Spinal cord (tissue), 10 donors: ENCODE measurements at places on chromosomes 11 and 22. TPM values are rescaled to one million over a fixed set of nuclear protein-coding genes. Genes with fewer than 3 reads are reported as not detected.

Gene MEI1
- total RNA-seq: 1.5 TPM

Gene PRODH
- total RNA-seq: 14.4 TPM

Gene BDNF
- total RNA-seq: 3.5 TPM

Gene OR52H1
- 0.40 TPM for total RNA-seq

Gene LTBP3
- total RNA-seq: 47.5 TPM

Gene SCN2B
- total RNA-seq: 24.6 TPM

Gene HIRA
- 18.6 TPM for total RNA-seq

Gene APOA4
- total RNA-seq: not detected

Gene KLHDC7B
- 0.06 TPM for total RNA-seq

Gene MMP8
- 14.5 TPM for total RNA-seq

Gene PLET1
- not detected for total RNA-seq

Gene BTG4
- 0.39 TPM for total RNA-seq

Gene ELMOD1
- total RNA-seq: 102 TPM

Gene GGT5
- total RNA-seq: 2.9 TPM

Gene INPP5J
- 3.5 TPM for total RNA-seq

Gene PTPN5
- total RNA-seq: 18.0 TPM

Gene PARVB
- total RNA-seq: 9.7 TPM

Gene GP1BB
- 5.3 TPM for total RNA-seq

Gene ADAMTS8
- total RNA-seq: 1.7 TPM

Gene RTL10
- total RNA-seq: 14.8 TPM

Gene KRTAP5-2
- not detected for total RNA-seq

Gene CEP57
- 72.3 TPM for total RNA-seq

Gene SEPTIN3
- 89.2 TPM for total RNA-seq

Gene OR5B21
- total RNA-seq: not detected

Gene LIF
- total RNA-seq: 0.20 TPM

Gene OR56A4
- total RNA-seq: not detected

Gene APOA1
- total RNA-seq: 9.1 TPM

Gene SLC5A12
- total RNA-seq: 0.28 TPM

Gene LDHAL6A
- 0.06 TPM for total RNA-seq

Gene TSSK2
- total RNA-seq: not detected

Gene POTEH
- total RNA-seq: not detected

Gene ACR
- 0.17 TPM for total RNA-seq

Gene RAB38
- 4.7 TPM for total RNA-seq

Gene TESMIN
- total RNA-seq: 4.7 TPM

Gene TRPC6
- total RNA-seq: 6.1 TPM

Gene HEPN1
- total RNA-seq: not detected

Gene CRYBB3
- total RNA-seq: 0.28 TPM

Gene CSTF3
- total RNA-seq: 24.3 TPM

Gene OR52I2
- total RNA-seq: not detected

Gene MUC2
- not detected for total RNA-seq

Gene OR51E2
- 0.39 TPM for total RNA-seq

Gene KIF18A
- total RNA-seq: 8.5 TPM

Gene C1QTNF5
- total RNA-seq: 13.4 TPM

Gene MUC6
- not detected for total RNA-seq

Gene TRIM48
- total RNA-seq: not detected

Gene TSPAN32
- 2.5 TPM for total RNA-seq

Gene SAA4
- total RNA-seq: not detected

Gene TMEM123
- total RNA-seq: 149 TPM

Gene TIMP3
- 226 TPM for total RNA-seq

Gene MSANTD4
- total RNA-seq: 38.7 TPM

Gene ANO5
- 50.0 TPM for total RNA-seq

Gene SERPIND1
- total RNA-seq: 201 TPM

Gene F2
- total RNA-seq: 0.39 TPM

Gene USP28
- 38.1 TPM for total RNA-seq

Gene NXPE1
- total RNA-seq: not detected

Gene OSM
- total RNA-seq: 1.9 TPM

Gene GSTT2B
- total RNA-seq: 1.1 TPM

Gene TTC38
- 30.5 TPM for total RNA-seq

Gene SYT12
- 3.5 TPM for total RNA-seq
